ENCODE measurements at places on chromosomes 1 and 21.

DNA sequence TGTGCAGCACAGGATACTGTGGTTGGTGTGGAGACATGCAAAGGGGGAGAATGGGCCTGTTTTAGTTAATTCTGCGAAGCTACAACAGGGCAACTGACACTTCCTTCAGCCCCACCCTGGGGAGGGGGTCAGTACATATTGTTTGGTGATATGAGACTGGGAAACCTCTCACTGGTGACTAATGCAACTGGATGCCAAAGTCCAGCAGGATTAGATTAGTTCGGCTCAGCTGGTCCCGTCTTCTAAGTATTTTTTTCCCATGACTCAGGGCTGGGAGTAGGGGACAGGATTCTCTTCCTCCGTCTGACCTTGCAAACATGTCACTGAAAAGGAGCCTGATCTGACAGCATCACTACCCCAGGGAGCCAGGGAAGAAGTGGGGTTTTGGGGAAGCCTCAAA lies 43.0 kb downstream of the PLXNA2 start:
- peak; percentile 90 for DNase-seq

- DNase-seq = peak; percentile 27
Measured at GRCh38 chr1:193348091-193348768, 161.8 kb upstream of the B3GALT2 start.

- DNase-seq = no peak
Measured at GRCh38 chr21:28669321-28669720, 323.4 kb downstream of the LTN1 start.

DNA sequence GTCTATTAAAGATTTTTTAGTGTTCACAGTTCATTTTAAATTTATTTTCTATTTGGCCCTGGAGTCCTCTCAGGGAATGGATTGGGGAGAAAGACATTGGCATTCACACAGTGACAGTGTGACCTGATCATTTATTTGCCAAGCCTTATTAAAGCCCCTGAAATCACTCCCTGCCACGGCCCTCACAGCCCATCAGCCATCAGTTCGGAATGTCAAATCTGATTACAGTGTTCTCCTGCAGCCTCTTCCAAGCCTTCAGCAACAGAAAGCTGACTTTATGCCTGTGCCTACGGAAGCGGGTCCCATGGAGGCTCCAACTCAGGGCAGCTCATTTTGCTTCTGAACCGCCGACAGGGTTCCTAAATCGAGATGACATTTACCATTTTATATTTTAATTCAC lies 451.2 kb downstream of the DSCAM start:
- no peak for DNase-seq

DNA sequence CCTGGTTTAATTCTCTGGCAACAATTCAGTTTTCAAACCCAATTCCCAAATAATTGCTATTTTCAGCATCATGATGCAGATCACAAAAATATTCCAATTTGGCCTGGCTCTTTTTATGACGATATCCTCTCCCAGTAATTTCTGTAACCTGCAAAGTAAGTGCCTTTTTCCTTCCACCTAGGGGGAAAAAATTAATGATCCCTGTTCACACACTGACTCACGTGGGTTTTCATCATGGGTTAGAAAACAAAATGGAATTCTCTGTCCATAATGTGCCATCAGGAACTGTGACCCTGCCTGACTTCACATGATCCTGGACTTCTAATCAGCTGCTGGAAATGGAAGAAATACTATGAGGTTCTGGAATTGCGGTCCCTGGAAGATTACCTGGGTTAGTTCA lies 24.5 kb downstream of the AK2 start:
- DNase-seq = no peak

- DNase-seq = no peak
Measured at GRCh38 chr21:41950941-41951351, 2.9 kb downstream of the C2CD2 start.

- DNase-seq = peak; percentile 84
Measured at GRCh38 chr1:31562707-31563360, 13.5 kb upstream of the TINAGL1 start.

- no peak for DNase-seq
Measured at GRCh38 chr1:230977761-230978490, 735 bp downstream of the TTC13 start.

GRCh38 chr1:80915491-80915890 lies 885.2 kb upstream of the ADGRL2 start:
- no peak for DNase-seq

DNA sequence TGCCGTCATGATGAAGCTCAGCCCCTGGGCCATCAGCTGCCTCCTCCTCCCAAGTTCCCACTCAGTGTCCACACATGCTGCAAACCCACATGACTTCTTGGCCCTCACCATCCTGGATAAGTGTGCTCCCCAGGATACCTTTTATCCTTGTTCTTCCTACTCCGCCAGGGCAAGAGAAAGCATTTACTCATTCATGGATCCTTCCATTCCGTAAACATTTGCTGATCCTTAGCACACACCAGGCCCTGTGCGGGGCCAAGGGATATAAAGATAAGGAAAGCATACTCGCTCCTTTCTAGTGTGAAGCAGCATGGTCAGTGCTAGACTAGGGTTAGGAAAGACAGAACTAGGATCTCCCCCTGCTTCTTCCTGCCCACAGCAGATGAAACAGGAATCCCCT lies 122.1 kb upstream of the HMGB4 start:
- no peak for DNase-seq

DNA sequence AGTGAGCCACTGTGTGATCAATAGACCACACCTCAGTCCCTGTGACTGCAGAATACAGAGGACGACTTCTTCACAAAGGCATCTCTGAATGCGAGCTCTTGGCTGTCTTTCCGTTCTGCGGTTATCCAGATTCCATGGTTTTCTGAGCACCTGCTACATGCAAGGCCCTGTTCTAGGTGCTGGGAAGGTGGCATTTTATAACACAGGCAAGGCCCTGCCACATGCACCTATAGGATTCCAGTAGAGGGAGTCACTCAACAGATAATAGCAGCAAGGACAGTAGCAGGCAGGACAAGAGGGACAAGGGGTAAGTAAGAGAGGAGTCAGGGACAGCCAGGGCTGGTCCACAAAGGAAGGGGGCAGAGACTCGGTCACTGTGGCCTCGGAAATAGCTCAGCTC lies 9.0 kb downstream of the URB1 start:
- no peak for DNase-seq

- no peak for DNase-seq
Measured at GRCh38 chr1:44545961-44546360, 128.3 kb downstream of the TMEM53 start.

GRCh38 chr1:22258698-22259097 lies 115.8 kb upstream of the WNT4 start:
- DNase-seq = peak; percentile 21

GRCh38 chr1:182083851-182084486 lies 22.5 kb upstream of the ZNF648 start:
- no peak for DNase-seq

GRCh38 chr1:186440584-186440983 lies 20.3 kb downstream of the PDC start:
- peak; percentile 39 for DNase-seq

- no peak for DNase-seq
Measured at GRCh38 chr21:46483300-46484295, 24.9 kb downstream of the DIP2A start.

- peak; percentile 74 for DNase-seq
Measured at GRCh38 chr1:224497714-224498573, 63.3 kb upstream of the WDR26 start.

DNA sequence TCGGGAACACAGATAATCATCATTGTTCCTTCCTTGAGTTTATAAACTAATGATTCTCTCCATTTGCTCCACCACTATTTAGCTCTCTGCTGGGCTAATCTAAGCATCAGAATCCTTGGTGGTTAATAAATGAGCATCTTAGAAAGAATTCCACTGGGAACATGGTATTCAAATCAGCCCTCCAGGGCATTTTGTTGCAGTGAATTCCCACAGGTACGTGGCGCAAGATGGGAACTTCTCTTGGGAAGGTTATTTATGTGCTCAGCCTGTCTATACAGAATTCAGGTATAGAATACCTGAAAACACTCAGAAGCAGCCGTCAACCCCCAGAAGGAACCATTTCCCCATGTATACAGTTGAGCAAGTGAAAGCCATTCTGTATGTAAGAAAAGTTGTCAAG lies 131.5 kb downstream of the NTNG1 start:
- DNase-seq = no peak

- peak; percentile 22 for DNase-seq
Measured at GRCh38 chr1:200778766-200779165, 40.1 kb downstream of the CAMSAP2 start.

GRCh38 chr1:162889989-162890388 lies 29.0 kb upstream of the CCDC190 start:
- DNase-seq = peak; percentile 53

GRCh38 chr1:5886140-5886483 lies 106.1 kb downstream of the NPHP4 start:
- no peak for DNase-seq

GRCh38 chr1:81874940-81875339 lies 74.2 kb downstream of the ADGRL2 start:
- DNase-seq = no peak

DNA sequence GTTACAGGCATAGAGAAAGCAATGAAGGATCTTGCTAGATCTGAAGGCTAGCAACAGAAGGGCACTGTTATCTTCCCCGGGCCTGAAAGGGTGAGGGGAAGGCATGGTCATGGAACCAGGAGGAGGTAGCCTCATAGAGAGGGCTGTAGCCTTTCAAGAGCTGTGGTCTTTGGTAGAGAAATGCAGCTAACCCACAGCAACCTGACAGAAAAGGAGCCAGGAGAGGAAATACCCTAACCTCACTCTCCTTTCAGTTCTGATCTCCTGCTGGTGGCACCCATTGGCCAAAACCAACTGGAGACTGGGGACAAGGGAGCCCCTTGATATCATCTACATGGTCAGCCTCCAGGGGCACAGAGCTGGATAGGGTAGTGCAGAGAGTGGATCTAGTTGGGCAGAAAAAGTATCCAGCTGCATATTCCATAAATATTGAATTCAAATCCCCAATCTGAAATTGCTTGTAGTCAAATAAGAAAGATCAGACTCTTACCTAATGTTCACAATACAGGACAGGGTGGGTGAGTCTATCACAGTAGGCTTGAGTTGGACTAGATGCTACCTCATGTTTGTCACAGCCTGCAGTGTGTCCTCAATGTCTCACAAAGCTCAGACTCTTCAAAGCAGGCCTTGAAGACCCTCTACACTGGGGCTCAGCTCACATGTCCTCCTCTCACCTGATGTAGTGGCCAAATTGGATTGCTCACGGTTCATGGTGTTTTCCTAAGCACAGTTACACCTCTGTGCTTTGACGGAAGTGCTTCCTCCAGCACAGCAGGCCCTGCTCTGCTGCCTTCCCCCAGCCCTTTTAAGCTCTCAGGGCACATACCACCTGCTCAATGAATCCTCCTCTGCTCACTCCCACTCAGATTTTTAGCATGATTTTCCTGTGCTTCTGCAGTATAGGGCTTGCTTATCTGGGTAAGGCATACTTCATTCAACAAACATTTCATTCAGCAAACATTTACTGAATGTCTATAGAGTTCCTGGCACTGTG lies 74.1 kb upstream of the JUN start:
- DNase-seq = peak; percentile 87

DNA sequence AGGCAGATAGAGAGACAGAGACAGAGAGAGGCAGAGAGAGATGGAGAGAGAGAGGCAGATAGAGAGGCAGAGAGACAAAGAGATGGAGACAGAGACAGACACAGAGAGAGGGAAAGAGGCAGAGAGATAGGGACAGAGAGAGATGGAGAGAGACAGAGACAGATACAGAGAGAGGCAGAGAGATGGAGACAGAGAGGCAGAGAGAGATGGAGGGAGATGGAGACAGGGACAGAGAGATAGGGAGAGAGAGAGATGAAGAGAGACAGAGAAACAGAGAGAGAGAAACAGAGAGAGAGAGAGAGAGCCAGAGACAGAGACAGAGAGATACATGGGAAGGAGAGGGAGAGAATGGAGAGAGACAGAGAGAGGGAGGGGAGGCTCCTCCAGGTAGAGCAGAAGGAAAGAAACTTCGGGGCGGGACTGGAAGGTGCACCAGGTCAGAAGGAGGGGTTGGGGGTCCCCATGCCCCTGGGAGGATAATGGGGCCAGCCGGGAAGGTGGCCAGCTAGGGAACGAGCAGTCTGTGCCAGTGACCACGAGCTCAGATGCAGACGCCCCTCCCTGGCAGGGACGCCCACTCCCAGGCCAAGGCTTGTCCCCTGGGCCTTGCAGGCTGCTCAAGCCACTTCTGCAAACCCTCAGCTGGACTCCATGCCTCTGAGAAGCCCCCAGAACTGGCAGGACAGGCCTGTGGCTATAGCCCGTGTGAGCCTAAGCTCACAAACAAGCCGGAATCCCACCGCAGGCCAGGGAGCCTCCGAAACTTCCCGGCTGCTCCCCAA lies 3.3 kb downstream of the FNDC10 start:
- DNase-seq = no peak

GRCh38 chr1:31308036-31308435 lies 11.2 kb downstream of the ZCCHC17 start:
- no peak for DNase-seq

GRCh38 chr1:43366179-43366578 lies 1.6 kb downstream of the ELOVL1 start:
- DNase-seq = peak; percentile 28

DNA sequence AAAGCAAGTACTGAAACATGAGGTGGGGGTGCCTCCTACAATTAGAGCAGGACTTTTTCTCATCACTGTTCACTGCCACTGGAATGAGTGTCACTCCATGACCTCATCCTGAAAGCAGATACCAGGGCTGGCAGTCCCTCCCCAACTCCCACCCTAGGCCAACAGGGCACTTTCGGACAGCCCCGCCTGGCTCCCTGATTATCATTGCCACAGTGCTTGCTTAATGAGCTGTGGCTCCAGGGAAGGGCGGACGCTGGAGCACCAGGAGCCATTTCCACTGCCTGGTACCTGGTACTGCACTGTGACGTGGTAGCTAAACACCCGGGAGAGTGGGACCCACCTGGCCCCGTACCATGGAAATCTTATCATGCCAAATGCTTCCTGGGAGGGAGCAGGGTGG lies 22.3 kb downstream of the SLC9A1 start:
- no peak for DNase-seq

DNA sequence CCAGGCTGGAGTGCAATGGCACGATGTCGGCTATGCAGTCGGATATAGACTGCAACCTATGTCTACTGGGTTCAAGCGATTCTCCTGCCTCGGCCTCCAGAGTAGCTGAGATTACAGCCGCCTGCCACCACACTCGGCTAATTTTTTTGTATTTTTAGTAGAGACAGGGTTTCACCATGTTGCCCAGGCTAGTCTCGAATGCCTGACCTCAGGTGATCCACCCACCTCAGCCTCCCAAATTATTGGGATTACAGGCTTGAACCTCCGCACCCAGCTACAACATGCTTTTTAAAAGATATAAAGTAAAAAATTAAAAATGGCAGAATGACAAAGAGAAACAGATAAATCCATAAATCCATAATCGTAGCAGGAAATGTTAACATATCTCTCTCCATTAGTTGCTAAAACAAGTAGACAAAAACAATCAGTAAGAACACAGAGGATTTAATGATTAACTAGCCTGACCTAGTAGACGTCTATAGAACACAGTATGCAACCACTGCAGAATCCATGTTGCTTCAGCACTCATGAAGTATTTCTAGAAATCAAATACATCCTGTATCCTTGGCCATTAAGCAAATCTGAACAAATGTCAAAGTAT lies 59.9 kb upstream of the SPOCD1 start:
- no peak for DNase-seq

- DNase-seq = no peak
Measured at GRCh38 chr1:181763736-181764135, 280.4 kb downstream of the CACNA1E start.

- no peak for DNase-seq
Measured at GRCh38 chr21:31448496-31448895, 104.4 kb upstream of the TIAM1 start.
